ENCODE measurements at places on chromosomes 5 and 9. TPM values are rescaled to one million over a fixed set of nuclear protein-coding genes. Genes with fewer than 3 reads are reported as not detected.
A peak's percentile ranks its signal among the peaks of the same experiment; 100 is the strongest.

- peak; percentile 71 for DNase-seq
Observed at GRCh38 chr9:4334410-4334813, 34.5 kb upstream of the GLIS3 start.

- peak; percentile 29 for DNase-seq
Observed at GRCh38 chr9:38213631-38214299, 144.7 kb upstream of the SHB start.

PITX1 gene
- total RNA-seq: not detected

KIF12 gene
- total RNA-seq: 202 TPM

All from kidney (tissue), 22 donors.